Endothelial cell (in vitro differentiated cells): ENCODE measurements at places on chromosomes 4 and X. TPM values are rescaled to one million over a fixed set of nuclear protein-coding genes. Genes with fewer than 3 reads are reported as not detected.
A peak's percentile ranks its signal among the peaks of the same experiment; 100 is the strongest.

RGN gene
- total RNA-seq, result 0.54 TPM

UCP1 gene
- 19.5 TPM for total RNA-seq

DNA sequence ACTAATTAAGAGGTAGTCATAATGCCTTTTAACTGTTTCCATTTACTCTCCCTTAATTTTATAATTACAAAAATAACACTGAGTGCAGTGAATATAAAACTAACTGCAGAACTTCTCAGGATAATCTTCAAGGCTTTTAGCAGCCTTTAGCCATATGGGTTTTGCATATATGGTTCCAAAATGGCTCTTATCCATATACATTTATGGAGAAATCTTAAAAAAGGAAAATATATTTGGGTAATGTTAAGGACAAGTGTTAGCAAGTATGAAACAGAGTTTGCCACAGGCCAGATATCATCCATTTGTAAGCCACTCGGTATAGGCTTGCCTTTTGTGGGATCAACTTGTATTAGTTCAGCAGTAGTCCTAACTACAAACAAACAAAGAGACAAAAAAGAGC is 423.4 kb downstream of the PDHA2 start:
- no peaks in the 10 kb centered on the region for H3K36me3 ChIP-seq
- H3K4me3 ChIP-seq, result no peak overlapping the region
- H3K27ac ChIP-seq, result no peak overlapping the region
- no peaks in the 10 kb centered on the region for H3K4me1 ChIP-seq

- DNase-seq, result peak; percentile 13
- no peak overlapping the region for H3K27ac ChIP-seq
- no peaks in the 10 kb centered on the region for H3K36me3 ChIP-seq
- peaks cover 13% of the 10 kb centered on the region for H3K4me1 ChIP-seq
- H3K27me3 ChIP-seq, result no peaks in the 10 kb centered on the region
Observed at GRCh38 chr4:86497980-86498862, 95.9 kb upstream of the PTPN13 start.

DNA sequence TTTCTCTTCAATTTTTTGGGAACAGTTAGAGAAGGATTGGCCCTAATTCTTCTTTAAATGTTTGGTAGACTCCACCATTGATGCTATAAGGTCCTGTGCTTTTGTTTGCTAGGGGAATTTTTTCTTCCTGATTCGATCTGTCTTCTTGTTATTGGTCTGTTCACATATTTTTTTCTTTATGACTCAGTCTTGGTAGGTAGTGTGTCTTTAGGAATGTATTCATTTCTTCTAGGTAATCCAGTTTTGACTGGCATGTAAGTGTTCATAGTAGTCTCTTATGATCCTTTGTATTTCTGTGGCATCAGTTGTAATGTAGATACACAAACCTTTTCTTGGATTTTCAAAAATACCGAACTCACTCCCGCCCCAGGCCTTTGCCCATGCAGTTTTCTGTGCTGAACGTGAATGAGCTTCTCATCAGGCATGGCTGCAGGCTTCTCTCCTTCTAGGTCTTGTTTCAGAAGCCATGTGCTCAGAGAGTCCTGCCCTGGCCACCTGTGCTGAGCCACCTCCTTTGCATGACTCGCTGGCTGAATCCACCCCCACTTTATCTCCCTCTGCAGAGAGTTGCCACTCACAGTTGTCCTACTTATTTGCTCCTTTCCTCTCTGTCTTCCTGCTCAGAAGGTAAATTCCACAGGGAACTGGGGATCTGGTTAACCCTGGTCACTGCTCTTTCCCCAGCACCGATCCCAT is 67.0 kb downstream of the STK32B start:
- no peak overlapping the region for H3K27ac ChIP-seq
- no peaks in the 10 kb centered on the region for H3K27me3 ChIP-seq
- H3K4me3 ChIP-seq, result no peak overlapping the region

DNA sequence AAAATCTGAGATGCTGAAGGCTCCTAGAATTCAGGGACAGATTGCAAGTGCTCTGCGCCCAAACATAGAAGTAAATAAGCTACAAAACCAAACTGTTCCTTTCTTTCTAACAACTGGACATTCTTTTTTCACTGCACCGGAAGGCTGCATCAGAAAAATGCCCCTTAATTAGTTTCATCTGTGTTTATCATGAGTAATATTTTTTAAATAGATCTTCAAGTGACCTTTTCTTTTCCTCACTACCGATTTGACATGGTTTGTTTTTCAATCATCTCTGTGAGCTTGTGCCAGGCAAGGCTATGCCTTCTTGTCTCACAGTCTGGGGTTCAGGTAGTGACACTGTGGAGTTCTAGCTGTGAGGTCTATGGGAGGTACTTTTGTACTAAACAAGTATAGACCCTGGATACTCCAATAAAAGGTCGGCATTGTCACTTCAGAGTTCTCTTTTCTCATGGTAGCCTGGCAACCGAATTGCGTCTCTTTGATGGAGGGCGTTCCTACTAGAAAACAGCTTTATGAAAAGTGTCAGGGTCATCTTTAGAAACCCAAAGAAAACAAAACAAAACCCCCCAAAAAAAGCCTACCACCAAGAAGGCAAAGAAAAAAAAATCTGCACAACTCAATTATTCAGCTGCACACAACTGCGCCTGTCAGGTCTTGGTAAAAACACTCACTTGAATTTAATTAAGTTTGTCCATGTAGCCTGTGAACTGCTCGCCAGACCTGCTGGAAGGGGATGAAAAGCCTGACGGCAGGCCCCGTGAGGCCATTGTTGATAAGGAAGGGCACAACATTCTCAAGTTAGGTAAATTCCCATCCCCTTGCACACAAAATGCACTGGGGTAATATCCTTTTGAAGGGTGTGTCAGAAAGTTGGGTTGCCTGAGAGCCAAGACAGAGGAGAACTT is 22.8 kb upstream of the ADAMTS3 start:
- no peaks in the 10 kb centered on the region for H3K4me1 ChIP-seq
- H3K4me3 ChIP-seq, result no peak overlapping the region
- no peak overlapping the region for H3K27ac ChIP-seq
- H3K36me3 ChIP-seq, result no peaks in the 10 kb centered on the region
- no peak for DNase-seq

GRCh38 chr4:601612-602558 is 23.5 kb upstream of the PDE6B start:
- no peaks in the 10 kb centered on the region for H3K27me3 ChIP-seq
- DNase-seq, result no peak
- H3K4me1 ChIP-seq, result no peaks in the 10 kb centered on the region
- H3K4me3 ChIP-seq, result no peak overlapping the region
- no peak overlapping the region for H3K27ac ChIP-seq
- H3K36me3 ChIP-seq, result no peaks in the 10 kb centered on the region

DNA sequence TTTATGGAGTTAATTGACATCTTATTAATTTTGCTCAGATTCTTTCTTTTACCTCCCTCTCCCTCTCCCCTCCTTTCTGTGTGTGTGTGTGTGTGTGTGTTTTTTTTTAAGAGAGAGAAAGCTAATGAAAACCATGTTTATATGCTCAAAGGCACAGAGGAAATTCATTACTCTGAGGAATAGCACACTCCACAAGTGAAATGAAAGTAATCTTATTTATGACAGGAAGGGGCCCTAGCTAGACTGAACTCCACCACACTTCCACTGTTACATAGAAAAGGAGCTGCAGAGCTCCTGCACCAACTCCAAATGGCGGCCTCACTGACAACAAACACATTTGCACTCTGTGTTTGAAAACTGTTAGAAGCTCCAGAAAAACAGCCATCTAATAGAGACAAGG is 150.6 kb downstream of the RASL11B start:
- H3K36me3 ChIP-seq, result no peaks in the 10 kb centered on the region
- no peak overlapping the region for H3K4me3 ChIP-seq
- DNase-seq, result no peak
- H3K27ac ChIP-seq, result peak overlapping the region; percentile 1
- peaks cover 25% of the 10 kb centered on the region for H3K4me1 ChIP-seq

PCYT1B gene
- 26.1 TPM for total RNA-seq

TKTL2 gene
- total RNA-seq, result not detected

GRCh38 chr4:6753103-6753560 is 29.4 kb upstream of the KIAA0232 start:
- H3K27me3 ChIP-seq, result peaks cover 4% of the 10 kb centered on the region
- H3K36me3 ChIP-seq, result no peaks in the 10 kb centered on the region
- peaks cover 4% of the 10 kb centered on the region for H3K4me1 ChIP-seq
- H3K27ac ChIP-seq, result no peak overlapping the region

DMD gene
- total RNA-seq, result 5.5 TPM

PAK3 gene
- total RNA-seq, result 4.0 TPM

GRCh38 chr4:105896984-105897775 is 1.9 kb downstream of the NPNT start:
- H3K27me3 ChIP-seq, result peaks cover 20% of the 10 kb centered on the region
- H3K36me3 ChIP-seq, result no peaks in the 10 kb centered on the region

DNA sequence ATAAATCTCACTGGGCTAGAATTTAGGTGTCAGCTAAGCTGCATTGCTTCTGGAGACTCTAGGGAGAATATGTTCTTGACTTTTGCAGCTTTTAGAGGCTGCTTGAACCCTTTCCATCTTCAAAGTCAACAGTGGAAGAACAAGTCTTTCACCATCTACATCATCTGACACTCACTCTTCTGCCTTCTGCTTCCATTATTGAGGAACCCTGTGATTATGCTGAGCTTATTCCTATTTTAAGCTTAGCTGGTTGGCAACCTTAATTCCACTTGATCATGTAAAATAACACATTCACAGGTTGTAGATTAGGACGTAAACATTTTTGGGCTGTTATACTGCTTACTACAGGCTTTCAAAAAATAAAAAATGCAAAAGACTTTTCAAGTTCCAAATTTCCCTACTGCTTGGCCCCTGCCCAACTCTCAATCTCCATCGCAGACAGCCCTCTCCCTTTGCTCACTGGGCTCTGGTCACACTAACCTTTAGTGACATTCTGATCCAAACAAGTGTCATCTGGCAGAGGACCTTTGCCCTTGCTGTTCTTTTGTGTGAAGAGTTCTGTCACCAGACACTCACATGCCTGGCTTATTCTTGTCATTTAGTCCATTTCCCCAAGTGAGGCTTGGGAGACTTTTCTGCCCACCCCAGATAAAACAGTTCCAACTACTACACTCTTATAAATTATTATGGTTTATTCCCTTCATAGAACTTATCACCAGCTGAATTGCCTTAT is 1056.0 kb downstream of the STIM2 start:
- H3K27me3 ChIP-seq, result peaks cover 2% of the 10 kb centered on the region
- H3K36me3 ChIP-seq, result no peaks in the 10 kb centered on the region
- H3K27ac ChIP-seq, result no peak overlapping the region
- H3K4me3 ChIP-seq, result no peak overlapping the region
- no peaks in the 10 kb centered on the region for H3K4me1 ChIP-seq
- DNase-seq, result no peak
